Vagina (tissue), 2 donors: ENCODE measurements at places on chromosomes 13 and 19.

GRCh38 chr13:27043013-27043412 is 128.6 kb downstream of the USP12 start:
- no peak for DNase-seq

DNA sequence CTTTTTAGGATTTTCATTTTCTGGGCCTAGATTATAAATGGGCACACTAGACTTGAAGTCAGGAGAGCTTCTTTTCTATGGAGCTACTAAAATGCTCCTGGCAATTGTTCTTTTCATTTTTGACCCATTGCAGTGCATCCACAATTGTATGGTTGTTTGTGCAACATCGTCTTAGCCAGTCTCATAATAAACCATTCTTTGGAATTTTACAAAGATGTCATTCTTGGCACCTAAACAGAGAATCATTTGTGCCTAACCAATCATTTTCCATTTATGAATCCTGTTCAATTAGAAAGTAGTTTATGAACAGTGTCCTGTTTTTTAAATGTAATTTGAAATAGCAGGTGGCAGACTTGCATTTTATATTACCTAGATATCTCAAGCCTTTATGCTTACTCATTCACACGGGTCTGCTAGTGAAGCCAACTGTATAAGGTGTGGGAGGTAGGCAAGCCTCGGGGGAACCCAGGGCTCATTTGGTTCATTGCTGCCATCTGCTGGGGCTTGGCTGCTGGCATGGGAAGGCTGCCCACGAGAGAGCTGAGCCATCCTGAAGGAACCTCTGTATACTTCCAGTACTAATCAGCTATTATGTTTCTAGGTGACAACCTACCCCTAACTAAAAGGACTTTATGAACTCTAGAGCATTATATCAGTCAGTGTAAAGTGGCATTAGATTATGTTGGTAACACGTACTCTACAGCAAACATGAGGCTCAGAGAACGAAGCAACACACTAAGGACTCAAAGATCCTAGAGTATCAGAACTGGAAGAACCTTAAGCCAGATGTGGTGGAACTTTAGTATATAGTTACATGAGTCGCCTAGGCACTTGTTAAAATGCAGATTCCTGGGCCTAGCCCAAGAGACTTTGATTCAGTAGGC is 60.0 kb downstream of the TPT1 start:
- no peak for DNase-seq

DNA sequence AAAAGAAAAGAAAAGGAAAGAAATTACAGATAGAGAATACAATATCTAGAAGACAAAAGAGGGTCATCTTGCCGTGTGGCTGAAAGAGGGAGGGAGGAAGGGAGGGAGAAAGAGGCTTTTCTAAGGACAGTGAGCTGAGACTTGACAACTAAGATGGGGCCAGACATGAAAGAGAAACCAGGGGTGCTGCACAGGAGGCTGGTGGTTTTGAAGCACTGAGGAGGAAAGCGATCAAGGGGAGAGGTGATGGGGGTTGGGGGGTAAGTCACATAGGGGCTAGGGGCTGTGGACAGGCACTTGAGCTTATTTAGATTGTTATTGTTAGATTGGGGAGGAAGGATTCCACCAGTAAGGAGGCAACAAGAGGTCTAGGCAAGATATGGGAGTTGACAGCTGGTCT is 17.3 kb downstream of the PNPLA6 start:
- no peak for DNase-seq

DNA sequence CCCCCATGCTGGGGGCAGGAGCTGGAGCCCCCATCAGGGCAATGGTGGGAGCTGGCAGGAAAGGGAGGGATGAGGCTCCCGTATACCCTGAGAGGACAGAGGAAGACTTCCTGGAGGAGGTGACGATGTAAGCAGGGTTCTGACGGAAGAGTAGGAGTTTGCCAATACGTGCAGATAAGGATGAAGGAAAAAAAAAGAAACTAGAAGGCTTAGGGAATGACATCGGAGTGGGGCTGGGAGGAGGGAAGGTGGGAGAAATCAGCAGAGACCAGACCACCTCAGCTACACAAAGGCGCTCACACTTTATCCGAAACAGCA is 32.3 kb downstream of the ARHGEF18 start:
- DNase-seq, result no peak

- no peak for DNase-seq
Observed at GRCh38 chr13:78393286-78394142, 209.8 kb downstream of the POU4F1 start.

GRCh38 chr13:59374691-59375090 is 789.0 kb downstream of the DIAPH3 start:
- DNase-seq, result no peak

- no peak for DNase-seq
Observed at GRCh38 chr19:35013041-35013819, 13.1 kb downstream of the GRAMD1A start.

DNA sequence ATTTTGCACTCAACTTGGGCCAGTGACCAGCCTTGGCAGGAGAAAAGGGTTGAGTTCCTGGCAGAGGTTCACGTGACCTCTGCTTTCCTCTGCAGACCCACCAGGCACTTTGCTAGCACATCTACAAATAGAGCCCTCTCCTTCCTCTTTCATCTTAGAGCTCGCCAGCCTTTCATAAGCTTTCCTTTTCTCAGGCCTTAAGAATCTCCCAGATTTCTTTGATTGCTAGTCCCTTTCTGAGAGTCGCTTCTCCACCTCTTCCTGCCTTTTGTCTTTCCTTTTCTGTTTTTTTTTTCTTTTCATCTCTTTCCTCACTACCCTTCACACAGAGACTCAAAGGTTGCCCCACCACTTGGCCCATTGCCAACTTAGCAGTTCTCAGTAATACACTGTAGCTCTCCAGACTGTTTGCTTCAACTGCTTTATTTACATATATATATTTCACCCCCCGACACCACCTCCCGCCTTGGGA is 375.7 kb upstream of the SPRY2 start:
- DNase-seq, result no peak

GRCh38 chr19:14550201-14550754 is 20.9 kb downstream of the TECR start:
- no peak for DNase-seq

DNA sequence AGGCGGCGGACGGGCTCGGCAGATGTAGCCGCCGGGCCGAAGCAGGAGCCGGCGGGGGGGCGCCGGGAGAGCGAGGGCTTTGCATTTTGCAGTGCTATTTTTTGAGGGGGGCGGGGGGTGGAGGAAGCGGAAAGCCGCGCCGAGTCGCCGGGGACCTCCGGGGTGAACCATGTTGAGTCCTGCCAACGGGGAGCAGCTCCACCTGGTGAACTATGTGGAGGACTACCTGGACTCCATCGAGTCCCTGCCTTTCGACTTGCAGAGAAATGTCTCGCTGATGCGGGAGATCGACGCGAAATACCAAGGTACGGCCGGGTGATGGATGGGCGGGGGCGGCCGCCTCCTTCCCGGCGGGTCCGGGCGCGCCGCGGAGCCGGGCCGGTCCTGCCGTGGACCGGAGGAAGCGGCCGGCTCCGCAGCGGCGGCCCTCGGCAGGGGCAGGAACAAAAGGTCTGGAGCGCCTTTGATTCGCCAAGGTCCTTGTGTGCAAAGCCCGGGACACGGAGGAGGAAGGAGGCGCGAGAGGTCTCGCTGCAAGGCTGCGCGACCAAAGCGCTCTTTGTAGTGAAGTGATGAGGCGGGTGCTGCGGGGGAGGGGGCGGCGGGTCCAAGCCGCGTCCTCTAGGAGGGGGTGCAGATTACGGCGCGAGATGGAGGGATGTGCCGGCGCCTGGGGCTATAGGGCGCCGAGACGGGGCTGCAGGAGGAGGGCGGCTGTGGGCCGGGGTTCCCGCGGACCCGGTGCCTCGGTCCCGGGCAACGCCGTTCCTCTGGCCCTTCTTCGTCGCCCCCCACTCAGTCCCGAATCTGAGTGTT is 689 bp downstream of the ING1 start:
- no peak for DNase-seq

DNA sequence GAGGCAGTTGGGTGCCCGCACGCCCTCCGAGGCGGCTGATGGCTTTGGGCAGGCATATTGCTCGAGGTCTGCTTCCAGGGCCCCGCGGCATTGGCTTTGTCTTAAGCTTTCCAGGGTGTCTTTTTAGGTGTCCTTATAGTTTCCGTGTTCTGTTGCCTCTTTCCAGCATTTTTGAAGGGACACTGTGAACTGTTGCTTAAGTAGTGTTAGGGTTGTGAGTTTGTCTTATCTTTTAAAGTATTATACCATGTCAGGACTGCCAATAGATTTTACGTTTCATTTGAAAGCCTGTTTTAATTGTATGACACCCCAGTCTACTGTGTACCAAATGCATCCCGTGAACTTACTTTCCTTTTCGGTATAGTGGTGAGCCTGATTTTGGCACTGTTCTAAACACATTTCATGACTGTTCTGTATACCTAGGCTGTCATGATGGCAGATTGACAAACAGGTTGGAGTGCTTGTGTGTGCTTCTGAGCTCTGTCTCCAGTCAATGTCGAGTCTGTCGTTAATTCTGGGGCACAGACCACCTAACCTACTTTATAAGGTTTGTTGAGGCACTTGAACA is 656 bp downstream of the PCCA start:
- DNase-seq, result no peak

GRCh38 chr13:87322386-87322785 is 348.8 kb upstream of the SLITRK5 start:
- no peak for DNase-seq

DNA sequence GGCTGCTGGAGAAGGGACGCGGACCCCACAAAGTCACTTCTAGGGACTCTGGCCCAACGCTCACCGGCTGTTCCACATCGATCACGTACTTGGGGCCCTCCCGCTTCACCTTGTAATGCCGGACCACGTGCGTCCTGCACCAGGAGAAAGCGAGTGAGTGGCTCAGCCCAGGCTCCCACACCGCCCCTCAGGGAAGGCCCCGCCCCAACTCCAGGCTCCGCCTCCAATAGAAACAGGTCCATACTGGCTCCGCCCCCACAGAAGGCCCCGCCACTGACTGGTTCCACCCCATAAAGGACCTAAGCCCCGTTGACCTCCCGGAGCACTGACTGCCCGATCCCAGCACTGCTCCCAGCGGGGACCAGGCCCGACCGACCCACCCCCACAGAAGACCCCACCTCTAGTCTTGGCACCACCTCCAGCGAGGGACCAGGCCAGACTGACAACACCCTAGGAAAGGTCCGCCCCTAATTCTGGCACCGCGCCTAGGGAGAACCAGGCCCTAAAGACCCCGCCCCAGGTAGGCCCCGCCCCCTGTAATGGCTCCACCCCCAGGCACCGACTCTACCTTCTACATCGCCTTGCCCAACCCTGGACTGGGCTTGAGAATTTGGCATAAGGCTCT is 11.3 kb downstream of the STAP2 start:
- no peak for DNase-seq

DNA sequence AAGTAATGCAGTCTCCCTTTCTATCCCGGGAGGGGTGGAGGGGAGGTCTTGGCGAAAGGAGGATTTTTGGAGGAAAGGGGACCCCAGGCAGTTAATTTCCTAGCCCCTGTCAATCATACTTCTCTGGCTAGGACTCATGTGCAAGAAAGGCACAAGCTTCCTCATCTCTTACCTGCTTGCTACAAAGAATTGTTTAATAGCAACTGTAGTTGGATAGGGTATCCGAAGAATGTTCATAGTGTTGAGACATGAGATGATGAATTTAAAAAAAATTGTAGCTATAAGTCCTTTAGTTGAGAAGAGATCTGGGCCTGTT is 525 bp downstream of the BORA start:
- DNase-seq, result no peak

GRCh38 chr19:46639358-46640182 is 3.6 kb upstream of the GNG8 start:
- no peak for DNase-seq

DNA sequence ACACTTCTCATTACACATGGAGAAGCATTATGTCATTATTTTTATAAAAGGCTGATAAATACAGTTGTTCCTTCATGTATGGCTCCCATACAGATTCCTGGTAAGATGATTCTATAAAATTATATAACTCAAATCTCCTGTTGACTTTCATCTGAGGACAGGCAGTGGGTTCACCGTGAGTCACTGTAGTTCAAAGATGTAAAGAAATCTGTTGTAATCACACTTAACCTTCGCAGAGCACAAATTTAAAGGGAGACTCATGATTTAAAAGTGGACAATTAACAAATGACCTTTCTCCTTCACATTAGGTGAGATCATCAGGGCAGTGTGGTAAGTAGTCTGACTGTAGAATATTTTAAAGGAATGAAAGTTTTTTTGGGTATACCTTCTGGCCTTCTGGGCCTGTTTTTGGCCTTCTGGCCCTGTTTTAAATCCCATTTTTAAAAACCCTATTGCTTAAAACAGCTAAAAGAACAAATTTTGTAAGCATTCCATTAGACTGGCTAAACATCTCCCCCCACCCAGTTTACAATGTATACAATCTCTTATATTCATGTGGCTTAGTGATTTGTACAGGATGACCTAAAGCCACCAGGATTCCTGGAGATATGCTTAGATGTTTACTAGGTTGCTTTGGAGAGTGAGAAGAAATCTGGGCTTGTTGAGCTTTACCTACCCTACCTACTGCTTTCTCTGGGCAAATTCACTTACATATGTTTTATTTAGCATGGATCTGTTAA is 171.2 kb downstream of the ITGBL1 start:
- DNase-seq, result no peak

- DNase-seq, result no peak
Observed at GRCh38 chr13:113657851-113658741, at the start of gene ATP4B. TSS of gene ATP4B (minus strand) at chr13:113658198. CDS start at chr13:113658144, 54 bp downstream.

DNA sequence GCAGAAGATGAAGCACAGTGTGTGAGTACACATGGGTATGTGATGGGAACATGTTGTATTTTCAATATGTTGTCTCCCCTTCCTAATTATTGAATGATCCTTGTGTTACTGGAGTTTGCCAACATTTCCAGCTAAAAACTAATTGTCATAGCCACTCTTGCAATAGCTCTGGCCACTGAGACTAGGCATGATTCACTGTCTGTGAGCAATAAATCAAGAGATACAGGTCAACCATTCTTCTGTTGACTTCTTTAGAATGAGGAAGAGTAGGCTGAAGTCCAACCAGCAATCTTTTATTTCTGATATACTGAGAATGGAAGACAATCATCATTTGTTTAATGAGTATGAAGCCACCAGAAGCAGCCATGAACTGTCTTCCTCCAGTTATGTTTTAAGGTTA is 413.9 kb downstream of the SLITRK5 start:
- DNase-seq, result no peak
